Lung (tissue), 17 donors: ENCODE measurements at places on chromosomes 1 and 21. TPM values are rescaled to one million over a fixed set of nuclear protein-coding genes. Genes with fewer than 3 reads are reported as not detected.
A peak's percentile ranks its signal among the peaks of the same experiment; 100 is the strongest.

Gene ANKRD65
- 30.2 TPM for total RNA-seq

Gene NBPF4
- total RNA-seq, result not detected

Gene CDK18
- 10.9 TPM for total RNA-seq

Gene TSTD1
- total RNA-seq, result 43.2 TPM

DNA sequence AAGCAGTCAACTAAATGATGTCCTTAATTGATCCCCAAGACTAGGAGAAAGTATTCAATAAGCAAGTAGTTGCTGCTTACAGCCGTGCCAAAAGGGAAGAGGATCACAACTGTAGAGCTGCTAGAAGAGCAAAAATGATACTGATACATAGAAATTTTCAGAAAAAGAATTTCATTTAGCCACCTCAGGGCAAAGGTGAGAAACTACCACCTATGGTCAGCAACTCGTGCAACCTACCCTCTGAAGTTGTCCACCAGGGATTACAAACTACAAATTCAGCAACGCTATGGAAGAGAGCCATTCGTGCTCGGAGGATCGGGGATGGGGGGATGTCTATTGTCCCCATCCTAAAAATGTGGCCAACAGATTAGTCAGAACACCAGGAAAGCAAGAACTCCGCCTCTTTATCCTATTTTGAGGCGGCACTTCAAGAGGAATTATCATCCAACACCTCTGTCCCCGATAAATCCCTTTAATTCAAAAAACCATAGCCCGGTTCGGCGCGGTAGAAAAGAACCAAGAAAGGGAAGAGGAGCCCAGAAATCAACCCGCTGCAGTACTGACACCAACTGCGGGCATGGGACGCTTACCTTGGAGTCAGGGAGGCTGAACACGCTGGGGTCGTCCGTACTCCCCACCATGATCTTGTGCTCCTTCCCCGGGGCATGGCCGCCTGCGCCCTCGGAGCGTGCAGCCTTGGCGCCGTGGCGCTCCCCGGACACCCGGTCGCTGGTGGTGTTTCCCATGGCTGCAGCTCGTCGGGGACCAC, 687 bp downstream of the PRKAB2 start:
- peak; percentile 43 for DNase-seq

- DNase-seq, result no peak
These were observed 11.5 kb upstream of the PSRC1 start for GRCh38 chr1:109294481-109294880.

GRCh38 chr1:6700853-6701436, 671 bp downstream of the DNAJC11 start:
- DNase-seq, result no peak

GRCh38 chr1:204599098-204599497, 82.9 kb downstream of the MDM4 start:
- no peak for DNase-seq

- DNase-seq, result peak; percentile 54
These were observed 19.2 kb upstream of the EPHA2 start for GRCh38 chr1:16174886-16175598.

DNA sequence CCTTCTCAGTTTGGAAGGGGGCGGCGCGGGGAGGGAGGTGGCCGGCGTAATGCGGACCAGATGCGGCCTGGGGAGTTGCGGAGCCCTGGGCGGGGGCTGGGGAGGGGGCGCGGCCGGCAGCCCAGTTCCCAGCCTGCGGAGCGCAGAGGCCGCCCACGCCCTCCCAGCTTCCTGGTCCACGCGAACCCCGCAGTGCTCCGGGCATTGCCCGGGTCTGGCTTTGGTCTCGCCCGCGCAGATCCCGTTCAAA, 695 bp downstream of the DMBX1 start:
- no peak for DNase-seq
